GM10248 (cell line): ENCODE measurements at places on chromosomes 4 and X.

DNA sequence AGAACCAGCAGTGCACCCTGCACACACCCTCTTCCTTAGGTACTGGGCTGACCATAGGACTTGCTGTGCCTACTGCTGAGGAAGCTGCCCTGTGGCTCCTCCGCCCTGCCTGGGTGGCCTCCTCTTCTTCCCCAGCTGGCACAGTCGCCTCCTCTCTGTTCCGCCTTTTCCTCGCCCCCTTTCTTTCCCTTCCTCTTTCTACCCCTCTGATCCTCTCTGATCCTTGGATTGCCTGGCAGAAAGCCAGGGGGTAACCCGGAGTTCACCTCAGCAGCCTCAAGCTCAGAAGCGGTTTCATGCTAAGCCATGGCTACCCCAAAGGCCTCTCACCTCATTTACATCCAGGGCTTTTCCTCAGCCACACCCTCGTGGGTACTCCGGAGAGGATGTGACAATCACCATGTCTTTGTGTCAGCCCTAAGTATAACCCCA, 136.2 kb downstream of the SMIM20 start:
- DNase-seq: no peak

DNA sequence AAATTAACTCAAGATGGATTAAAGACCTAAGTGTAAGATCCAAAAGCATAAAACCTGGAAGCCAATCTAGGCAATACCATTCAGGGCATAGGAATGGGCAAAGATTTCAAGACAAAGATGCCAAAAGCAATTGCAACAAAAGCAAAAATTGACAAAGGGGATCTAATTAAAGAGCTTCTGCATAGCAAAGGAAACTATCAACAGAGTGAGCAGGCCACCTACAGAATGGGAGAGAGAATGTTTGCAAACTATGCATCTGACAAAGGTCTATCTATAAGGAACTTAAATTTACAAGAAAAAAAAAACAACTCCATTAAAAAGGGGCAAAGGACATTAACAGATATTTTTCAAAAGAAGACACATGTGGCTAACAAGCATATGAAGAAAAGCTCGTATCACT, 171.9 kb downstream of the RAB28 start:
- no peak for DNase-seq

GRCh38 chr4:76781698-76782595, 116.0 kb downstream of the SOWAHB start:
- DNase-seq: no peak

DNA sequence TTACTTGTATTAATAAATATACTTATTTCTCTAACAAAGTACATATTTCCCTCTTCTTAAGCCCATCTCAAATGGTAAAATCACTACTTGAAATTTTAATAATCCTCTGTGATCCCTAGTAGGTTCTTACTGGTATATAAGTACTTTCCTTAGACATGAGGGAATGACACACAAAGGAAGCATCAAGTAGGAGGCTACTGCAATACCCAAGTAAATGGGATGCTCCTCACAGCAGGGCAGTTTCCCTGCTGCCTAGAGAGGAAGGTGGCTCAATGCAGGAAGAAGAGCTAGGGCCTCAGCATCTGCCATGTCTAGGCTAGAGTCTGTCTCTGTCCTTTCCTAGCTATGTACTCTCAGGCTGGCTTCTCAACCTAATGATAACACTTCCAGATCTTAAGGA, 122.1 kb upstream of the DIPK2B start:
- DNase-seq: no peak

DNA sequence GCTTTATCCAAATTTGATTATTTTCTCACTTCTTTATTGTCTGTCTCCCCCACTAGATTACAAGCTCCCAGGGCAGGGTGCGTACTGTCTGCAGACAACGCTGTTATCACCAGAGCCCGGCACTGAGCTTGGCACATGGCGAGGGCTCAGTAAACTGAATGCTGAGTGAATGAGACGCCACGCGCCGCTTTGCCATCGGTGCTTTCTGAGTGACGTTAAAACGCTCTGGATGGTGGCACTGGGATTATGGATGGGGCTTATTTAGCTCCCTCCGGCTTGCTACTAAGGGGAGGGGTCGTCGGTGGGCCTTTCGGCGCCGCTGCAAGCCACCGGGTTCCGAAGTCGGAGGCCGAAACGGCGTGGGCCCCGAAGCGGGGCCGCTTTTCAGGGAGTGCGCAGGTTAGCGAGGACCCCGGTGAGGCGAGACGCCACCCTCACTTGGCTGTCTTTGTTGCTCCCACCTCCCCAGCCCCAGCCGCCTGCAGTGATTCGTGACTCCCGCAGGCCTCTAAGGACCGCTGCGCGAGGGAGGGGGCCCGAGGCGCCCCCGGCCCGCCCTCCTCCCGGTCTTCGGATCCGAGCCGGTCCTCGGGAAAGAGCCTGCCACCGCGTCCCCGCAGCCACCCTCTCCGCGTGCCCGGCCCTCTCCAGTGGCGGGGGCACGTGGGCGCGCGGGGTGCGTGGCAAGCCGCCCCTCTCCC, 569 bp upstream of the FHL1 start:
- DNase-seq: peak; percentile 16

DNA sequence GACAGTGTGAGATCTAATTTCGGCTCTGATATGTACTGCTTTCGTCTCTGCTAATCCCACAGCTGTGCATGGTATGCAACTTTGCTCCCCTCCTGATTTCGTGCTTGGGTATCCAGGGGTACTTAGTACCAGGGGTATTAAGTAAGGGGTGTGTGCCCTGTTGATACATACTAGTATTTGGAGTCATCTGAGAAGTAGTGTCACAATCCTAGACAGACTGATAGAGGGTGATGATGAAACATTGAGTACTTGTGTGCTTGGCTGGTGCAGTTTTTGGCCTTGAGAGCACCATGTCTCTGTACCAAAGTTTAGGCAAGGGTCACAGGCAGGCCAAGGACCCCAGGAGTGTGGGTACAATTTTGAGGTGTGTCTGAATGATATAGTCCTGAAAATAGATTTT, 10.9 kb downstream of the GPAT3 start:
- no peak for DNase-seq

DNA sequence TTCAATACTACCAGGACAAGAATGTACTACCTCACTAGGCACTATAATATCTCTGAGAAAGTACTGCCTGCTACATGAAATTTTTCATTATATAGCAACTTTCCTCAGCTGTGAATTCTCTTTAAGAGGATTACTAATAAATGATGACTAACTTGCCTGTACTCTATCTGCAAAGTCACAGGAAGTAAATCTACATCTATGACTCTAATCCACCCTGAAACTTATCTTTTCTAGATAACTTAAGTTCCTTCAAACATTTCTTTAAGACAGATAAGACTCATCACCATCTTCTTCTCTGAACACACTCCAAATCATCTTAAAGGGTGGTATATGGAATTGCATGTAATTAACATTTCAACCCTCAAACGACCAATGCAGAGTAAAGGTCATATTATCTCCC, 28.8 kb downstream of the RPS6KA3 start:
- DNase-seq: no peak

DNA sequence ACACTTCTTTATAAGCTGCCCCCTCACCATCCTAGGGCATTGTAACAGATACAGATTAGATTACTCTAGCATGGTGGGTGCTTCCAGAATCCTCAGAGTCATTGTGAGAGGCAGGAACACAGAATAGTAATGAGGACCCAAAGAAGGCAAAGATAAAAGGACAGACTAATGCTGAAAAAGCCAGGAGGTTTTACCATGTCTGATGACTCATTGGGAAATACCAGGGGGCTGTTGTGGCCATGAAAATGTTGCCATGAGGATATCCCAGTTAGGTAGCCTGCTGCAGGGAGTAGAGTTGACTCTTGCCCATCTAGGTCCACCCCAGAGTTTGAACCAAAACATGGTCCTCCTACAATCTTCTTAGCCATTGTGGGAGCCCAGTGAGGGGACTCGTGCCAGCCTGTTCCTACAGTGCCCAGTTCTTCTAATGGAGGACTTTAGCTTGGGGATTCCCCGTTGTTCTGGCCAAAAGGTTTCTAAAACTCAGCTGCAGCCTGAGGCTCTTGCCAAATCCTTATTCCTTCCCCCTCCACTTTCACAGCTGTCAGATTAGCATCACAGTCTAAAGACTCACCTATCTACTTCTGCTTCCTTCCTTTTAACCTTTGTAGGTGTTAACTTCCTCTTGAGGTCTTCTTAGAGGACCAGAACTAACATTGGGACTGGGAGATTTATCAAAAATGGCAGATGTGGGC, 586.0 kb upstream of the AADAT start:
- no peak for DNase-seq

GRCh38 chrX:139200346-139200745, 330.2 kb upstream of the F9 start:
- no peak for DNase-seq

- DNase-seq: no peak
Observed at GRCh38 chrX:27307546-27307945, 155.6 kb downstream of the PPP4R3C start.

- peak; percentile 58 for DNase-seq
Observed at GRCh38 chrX:9942086-9942485, 25.1 kb upstream of the CLDN34 start.

DNA sequence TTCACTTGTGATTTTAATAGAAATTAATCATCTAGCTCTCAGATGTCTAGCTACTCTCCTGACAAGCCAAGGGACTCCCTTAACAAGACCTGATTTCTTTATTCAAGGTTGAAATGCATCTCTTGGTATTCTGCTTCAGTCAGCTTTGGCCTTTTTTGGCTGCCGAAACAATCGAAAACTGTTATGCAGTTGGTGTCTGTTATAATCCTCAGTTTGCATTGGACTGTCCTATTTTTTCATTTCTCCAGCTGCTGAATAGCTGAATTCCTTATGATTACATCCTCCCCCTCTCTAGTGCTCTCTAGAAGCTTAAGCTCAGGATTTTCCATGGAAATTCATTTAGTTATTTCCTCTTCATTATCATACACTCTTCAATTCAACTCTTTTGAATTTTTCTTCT, 177.2 kb downstream of the TRIML1 start:
- no peak for DNase-seq

GRCh38 chr4:36747277-36748129, 466.1 kb downstream of the DTHD1 start:
- DNase-seq: no peak

GRCh38 chrX:45803383-45803921, 602.8 kb upstream of the DIPK2B start:
- DNase-seq: no peak

GRCh38 chrX:139739138-139739537, 31.2 kb upstream of the MCF2 start:
- no peak for DNase-seq

DNA sequence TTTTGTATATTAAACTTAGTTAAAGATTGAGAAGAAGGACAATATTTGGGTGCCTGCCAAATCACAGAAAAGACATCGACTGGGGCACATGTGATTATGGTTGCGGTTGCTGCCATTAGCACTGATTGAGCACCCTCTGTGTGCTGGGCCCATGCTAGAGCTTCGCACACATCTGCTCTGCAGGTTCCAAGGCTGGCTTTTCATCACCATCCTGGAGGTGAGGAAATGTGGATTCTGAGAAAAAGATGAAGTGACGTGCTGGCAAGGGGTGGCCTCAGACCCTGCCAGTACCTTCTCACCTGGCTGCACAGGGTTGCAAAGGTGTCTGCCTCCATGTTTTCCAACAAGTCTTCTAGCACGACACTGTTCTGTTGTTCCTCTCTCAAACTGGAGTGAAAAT, 134.0 kb downstream of the EVC2 start:
- no peak for DNase-seq

DNA sequence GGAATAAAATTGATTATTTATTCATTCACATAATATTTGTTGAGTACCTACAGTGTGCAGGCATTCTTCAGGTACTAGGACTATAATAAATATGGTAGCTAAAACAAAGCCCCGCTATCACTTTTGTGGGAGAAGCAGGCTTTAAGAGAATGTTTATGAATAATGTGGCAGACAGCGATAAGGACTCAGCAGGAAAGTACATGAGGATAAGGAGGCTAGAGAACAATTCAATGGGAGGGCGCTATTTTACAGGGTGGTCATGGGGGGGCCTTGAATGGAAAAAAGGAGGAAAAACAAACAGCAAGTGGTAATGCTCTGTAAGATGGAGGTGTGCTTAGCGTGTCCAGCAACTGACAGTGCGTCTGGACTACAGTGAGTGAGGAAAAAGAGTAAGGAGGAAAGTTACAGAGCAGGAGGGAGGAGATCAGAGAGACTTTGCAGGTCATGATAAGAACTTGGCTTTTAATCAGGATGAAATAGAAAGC, 264.2 kb upstream of the ETNPPL start:
- no peak for DNase-seq

DNA sequence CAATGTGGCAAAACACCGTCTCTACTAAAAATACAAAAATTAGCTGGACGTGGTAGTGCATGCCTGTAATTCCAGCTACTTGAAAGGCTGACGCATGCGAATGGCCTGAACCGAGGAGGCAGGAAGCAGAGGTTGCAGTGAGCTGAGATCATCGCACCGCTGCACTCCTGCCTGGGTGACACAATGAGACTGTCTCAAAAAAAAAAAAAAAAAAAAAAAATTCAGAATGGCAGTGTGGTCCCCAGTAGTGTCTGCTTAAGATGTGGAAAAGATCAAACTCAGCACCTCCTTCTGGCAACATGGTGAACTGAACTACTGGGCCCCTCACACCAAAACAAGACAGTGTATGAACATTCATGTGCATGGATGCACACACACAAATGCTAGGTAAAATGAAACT, 32.2 kb downstream of the SMS start:
- no peak for DNase-seq

DNA sequence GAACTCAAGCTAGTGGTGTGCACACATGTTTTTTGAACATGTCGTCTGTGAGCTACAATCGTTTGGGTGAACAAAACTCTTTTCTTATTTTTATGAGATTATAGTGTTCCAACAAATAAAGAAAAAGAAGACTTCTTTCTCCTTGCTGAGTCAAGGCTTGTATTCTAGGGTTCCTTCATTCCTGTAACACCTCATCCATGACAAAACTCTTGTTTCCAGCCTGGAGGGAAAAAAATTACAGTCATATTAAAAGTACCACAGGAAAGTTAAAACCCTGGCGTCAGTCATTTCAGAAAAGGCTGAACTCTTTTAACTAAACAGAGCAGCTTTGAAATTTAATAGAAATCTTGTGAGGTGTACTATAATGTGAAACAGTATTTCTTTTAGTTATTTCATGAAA, 79.2 kb upstream of the BOD1L1 start:
- no peak for DNase-seq

DNA sequence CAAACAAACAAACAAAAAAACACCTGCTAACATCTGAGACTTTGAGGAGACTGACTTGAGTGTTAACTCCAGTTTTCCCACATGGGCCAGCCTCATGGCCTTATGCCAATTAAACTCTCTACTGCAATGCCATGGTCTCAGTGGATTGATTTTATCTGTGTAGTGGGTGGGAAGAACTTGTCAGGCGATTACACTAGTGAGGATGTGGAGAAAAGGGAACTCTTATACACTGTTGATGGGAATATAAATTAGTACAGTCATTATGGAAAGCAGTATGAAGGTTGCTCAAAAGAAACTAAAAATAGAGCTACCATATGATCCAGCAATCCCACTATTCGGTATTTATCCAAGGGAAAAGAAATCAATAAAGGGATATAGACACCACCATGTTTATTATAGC, 12.8 kb upstream of the XIAP start:
- DNase-seq: no peak
